AG04449 (cell line): ENCODE measurements at places on chromosomes 11 and 22.

- DNase-seq = no peak
These were observed 62.8 kb upstream of the CAPRIN1 start for GRCh38 chr11:33988586-33989370.

DNA sequence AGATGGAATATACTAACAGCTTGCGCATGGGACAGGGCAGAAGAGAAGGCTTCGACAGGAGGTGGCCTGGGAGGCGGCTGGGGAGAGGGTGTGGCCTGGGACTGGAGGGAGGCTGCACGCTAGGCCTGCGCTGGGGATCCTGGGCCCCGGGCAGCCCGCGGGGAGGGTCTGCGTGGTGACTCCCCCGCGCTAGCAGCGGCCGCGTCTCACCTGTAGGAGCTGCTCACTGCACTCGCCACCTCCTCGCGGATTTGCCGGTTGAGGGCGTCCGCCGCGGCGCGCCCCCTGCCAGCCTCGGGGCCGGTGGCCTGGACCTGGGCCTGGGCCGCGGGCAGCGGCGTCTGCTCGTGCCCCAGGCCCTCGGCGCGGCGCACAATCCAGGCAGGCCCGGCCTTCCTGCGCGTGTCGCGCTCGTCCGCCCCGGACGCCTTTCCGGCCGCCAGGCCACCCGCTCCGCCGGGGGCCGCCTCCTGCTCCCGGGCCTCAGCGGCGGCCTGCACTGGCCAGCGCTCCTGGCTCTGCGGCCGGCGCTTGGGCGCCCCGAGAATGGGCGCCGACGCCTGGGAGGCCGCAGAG is 1.5 kb downstream of the MAP6 start:
- DNase-seq = no peak

DNA sequence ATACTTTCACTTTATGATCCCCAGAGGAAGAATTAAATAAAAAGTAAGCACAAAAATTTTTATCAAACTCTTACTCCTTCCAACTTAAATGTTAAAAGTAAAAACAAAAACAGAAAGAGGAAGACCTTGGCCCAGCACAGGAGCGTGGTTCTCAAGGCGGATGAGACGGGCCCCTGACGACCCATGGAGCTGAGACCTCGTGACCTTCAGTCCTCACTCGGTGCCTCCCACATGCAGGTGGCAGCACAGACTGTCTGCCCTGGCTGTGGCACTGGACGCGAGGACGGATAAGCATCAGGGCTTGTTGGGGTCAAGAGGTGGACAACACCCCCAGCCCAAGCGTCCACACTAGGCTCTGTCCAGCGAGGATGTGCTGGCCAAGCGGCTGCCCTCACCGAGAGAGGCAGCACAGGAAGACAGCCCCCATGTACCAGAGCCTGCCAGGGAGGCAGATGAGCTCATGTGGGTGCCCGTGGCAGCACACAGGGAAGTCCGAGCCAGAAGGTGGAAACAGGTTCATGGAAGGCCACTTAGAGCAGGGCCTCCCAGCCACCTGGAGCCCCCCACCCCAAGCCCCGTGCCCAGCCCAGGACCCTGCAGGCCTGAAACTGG is 1389.8 kb downstream of the TBC1D22A start:
- no peak for DNase-seq

DNA sequence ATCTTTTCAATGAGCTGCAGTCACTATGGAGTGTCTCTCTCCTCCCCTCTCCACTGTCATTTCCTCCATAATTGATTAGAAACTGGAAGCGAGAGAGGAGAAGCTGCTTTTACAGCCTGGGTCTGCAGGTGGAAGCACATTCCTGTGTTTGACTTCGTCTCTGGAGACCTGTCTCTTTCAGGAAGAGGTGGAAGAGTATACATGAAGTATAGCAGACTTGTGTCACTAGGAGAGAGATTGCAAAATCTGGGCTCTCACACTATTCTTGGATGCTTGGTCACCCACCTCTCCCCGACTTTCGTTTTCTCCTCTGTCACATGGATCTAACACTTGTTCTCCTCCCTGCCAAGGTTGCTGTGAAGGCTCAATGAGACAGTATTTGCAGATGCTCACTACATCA is 323.3 kb downstream of the NTM start:
- DNase-seq = no peak

DNA sequence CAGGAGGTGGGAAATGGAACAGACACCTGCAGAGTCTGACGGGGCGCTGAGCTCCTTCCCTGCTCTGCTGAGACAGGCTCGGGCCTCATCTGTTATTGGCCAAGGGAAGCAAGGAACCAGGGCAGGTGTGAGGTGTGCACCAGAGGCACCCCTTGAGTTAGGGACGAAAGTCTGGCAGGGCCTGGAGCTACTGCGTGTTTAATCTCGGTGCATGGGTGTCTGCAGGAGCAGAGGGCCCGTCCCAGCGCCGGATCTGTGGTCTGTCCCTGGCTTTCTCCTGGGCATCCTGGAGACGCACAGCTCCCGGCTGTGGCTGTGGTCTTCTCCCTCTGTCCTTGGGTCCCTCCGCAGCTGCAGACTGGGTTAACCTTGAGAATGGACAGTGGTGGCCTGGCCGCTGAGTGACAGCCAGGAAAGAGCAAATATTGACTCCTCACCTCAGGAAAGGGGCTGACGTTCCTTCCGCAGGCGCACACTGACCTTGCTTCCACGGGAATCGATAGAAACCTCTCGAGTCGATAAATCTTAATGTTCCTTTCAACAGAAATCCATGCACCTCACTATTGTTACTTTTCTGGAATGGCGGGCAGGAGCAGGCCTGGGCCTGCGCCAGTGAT is 975.6 kb downstream of the BRD1 start:
- no peak for DNase-seq

GRCh38 chr11:64466115-64466718 is 107.3 kb downstream of the RPS6KA4 start:
- no peak for DNase-seq

GRCh38 chr22:44311855-44312170 is 938 bp downstream of the SHISAL1 start:
- DNase-seq = peak; percentile 29

GRCh38 chr11:8292351-8292750 is 28.7 kb upstream of the LMO1 start:
- no peak for DNase-seq

GRCh38 chr22:24142241-24142640 is 39.0 kb upstream of the SUSD2 start:
- DNase-seq = no peak

DNA sequence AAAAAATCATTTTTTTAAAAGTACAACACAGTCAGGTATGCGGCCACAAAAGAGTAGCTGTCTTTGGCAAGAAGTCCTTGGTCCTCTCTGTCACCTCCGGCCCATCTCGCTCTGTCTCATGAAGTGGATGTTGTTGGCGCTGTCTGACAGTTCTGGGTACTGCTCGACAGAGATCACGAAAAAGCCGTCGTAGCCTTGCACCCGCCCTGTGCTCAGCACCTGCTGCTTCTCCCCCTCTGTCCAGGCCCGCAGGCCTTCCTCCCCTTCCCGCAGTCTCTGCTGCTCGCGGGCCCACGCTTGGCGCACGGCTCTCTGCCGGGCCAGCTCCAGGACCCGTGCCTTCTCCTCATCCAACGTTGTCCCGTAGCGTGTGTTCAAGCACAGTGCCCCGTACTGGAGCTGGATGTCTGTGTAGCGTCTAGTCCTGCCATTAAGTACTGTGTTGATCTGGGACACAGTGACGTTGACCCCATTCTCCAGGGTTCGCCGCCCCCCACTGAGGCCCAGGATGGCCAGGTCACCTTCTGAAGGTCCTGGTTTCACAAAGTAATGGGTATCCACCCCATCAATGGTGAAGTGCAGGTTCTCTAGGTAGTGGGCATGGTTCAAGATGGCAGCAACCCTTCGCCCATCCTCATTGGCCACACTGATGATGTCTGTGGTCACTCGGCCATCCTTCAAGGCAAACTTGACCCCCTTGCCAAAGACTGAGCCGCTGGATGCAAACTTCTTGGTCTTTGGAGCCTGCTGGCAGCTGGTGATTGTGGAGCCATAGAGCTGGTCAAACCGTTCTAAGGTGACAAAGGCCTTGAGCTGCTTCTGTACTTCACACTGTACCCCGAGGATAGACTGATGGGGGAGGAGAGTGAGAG is 83.5 kb upstream of the NARS2 start:
- no peak for DNase-seq

GRCh38 chr11:130798280-130798679 is 118.0 kb downstream of the SNX19 start:
- DNase-seq = peak; percentile 78

- DNase-seq = no peak
These were observed 6.4 kb upstream of the REXO2 start for GRCh38 chr11:114432893-114433292.

GRCh38 chr11:31340903-31341572 is 28.5 kb downstream of the DCDC1 start:
- DNase-seq = no peak

DNA sequence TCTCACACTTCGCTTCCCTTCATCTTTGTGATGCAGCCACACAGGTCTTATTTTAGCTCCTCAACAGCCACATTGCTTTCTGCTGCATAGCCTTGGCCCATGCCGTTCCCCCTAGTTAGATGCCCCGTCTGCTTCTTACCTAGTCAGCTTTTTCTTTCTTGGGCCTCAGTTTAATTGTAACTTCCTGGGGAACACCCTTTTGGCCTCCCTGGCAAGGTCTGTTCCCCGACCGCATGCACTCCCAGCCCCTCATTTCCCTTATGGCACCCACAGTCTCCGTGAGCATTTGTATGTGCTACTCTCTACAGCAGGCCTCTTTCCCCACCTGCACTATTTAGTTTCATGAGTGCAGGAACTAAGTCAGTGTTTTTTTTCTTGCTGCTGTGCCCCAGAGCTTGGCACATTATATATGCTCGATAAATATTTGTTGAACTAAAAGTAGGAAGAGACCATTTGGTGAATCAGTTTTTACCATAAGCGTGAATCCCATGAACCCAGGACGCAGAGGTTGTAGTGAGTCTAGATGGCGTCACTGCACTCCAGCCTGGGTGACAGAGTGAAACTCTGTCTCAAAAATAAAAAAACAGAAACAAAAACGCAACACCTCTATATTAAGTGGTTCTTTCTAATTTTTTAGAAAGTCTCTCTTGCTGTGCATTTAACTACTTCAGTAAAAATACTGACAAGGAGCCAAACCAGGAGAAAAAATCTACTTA is 38.5 kb downstream of the TNRC6B start:
- DNase-seq = no peak

DNA sequence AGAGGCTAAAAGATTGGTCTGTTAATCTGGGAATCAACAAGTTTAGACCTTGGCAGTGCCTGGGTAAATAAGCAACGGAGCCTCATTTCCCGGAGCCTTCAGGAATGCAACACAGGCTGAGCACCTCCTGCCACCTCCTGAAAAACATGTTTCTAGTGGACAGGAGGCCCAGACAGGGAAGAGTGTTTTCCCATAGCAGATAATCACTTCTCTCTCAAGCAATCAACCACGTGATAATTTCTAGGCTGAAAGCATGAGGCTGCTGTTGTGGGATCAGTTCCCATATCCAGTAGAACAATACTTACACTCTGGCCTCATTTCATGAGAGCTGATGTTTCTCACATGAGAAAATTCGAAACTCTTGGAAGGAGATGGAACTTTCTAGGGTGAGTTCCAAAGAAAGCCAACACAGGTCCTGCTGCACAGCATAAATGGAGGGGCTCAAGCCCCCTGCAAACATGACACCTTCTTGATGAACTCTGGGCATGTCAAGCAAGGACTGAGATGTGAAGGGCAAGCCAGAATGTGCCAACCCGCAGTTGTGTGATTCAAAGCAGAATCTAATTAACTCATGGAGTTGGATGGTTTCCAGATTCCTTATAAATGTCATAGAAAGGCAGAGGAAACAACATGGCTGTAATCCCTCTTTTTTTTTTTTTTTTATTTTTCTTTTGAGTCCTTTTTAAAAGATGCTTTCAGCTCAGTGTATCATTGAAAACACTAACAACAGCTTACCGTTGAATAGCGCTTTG is 228.5 kb upstream of the SESN3 start:
- DNase-seq = no peak

DNA sequence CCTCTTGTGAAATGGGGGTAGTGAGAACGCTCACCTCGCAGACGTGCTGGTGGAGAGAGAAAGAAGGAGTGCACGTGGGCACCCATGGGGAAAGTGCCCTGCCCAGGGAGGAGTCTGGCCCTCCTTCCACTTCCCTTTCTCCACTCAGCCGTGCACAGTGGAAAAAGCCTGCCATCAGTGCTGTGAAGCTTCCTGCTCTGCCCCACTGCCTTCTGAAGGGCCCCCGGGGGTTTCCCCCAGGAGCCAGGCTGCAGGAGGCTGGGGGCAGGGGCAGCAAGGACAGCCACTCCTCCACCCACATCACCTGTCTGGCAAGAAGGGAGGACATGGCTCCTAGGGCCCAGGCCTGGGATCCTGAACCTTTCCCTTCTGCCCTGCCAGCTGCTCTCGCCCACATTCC is 7.6 kb downstream of the TP53I11 start:
- no peak for DNase-seq

GRCh38 chr22:38419858-38420160 is 35.2 kb downstream of the KCNJ4 start:
- no peak for DNase-seq

DNA sequence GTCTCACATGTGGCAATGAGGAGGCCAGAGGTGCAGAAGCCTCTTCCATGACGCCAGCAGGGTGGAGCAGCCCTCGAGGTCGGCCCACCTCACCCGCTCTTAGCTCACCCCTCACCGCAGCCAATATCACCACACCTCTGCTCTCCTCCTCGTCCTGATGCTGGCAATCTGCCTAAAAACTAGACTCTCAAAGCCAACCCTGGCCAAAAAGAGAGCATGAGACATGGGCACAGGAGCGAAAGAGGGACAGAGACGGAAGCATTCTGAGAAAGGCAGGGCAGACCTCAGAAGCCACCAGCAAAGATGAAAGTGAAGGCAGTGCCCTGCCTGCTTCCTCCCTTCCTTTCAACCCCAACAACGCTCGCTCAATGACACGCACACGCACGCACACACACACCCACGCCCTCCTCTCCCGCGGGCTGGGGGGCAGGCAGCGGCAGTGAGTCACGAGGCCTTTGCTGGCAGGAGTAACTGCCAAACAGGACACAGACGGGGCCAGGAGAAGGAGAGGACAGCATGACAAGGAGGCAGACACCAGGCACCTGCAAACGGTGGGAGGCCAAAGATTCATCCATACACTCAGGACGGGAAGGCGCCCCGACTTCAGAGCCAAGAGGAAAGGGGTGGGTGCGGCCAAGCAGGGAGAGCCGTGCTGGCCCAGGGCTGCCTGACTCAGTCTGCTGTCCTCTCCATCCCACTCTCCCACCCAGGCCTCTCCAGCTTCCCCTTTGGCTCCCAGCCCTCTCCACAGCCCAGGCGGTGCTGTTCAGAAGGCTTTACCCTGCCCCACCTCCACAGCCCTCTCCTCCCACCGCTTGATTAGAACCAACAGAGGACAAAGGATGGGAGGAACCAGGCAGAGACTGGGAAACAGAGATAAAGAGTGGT is 11.4 kb downstream of the IGSF9B start:
- no peak for DNase-seq
